Erythroblast (primary cell): ENCODE measurements at places on chromosomes 3 and 15.
A peak's percentile ranks its signal among the peaks of the same experiment; 100 is the strongest.

DNA sequence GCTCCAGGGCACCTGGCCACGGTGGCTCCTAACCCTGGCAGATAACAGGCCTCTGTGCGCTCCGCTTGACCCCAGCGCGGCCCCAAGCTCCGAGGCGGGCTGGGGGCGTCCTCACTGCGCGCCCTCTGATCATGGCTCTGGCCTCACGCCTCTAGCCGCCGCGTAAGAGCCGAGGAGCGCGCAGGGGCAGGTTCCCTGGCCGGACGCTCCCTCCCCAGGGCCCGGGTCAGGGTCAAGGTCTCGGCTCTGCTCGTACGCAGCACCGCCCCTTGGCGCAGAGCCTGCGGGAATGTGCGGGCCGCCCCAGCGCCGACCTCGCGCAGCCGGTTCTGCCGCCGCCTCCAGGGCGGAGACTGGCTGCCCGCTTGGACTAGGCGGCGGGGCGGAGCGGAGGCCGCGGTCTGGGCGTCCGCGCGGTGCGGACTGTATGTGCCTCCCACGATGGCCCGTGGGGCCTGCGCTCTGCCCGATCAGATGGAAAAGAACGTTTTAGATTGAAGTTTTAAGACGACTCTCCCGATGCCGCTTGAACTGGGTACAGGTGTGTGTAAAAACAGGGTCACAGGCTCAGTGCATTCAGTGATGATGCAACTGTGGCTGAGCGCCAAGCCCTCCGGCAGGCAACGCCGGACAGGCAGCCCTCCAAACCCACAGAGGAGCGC, 40.8 kb downstream of the CHST14 start:
- peak; percentile 81 for DNase-seq

GRCh38 chr3:53361852-53362251, 14.5 kb upstream of the DCP1A start:
- no peak for DNase-seq

DNA sequence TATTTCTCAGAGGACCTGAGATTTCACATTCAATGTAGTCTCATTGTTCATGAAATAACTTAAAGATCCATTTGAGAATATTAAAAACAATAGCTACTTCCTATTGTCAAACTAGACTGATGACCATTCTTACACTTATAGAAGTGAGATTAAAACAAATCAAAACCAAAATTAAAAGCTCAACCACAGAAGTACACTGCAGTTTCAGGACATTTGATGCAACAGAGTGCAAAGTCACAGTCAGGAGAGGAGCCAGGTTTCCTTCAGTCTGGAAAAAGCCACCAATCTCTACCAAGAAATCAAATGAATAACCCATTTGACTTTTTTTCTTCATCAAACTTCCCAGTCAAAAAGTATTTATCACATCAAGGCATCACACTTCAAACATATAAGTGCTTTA, 5.5 kb downstream of the CCPG1 start:
- peak; percentile 18 for DNase-seq

- peak; percentile 70 for DNase-seq
Measured at GRCh38 chr3:102235679-102236078, 199.1 kb upstream of the ZPLD1 start.

DNA sequence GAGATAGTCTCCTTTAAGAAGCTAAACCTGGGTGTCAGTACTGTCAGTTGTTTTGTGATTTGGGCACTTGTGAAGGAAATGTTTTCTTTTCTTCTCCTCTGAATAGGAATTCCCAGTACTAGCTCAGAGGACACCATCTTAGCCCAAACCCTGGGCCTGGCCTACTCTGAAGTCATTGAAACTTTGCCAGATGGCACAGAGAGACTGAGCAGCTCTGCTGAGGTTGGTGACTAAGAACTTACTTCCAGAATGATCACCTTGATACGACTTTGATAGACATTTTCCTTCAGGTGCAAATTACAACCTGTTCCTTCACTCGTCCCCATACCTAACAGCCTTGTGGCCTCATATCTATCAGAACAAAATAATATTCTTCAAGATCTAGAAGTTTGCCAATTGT, 100.2 kb downstream of the LARS2 start:
- no peak for DNase-seq

DNA sequence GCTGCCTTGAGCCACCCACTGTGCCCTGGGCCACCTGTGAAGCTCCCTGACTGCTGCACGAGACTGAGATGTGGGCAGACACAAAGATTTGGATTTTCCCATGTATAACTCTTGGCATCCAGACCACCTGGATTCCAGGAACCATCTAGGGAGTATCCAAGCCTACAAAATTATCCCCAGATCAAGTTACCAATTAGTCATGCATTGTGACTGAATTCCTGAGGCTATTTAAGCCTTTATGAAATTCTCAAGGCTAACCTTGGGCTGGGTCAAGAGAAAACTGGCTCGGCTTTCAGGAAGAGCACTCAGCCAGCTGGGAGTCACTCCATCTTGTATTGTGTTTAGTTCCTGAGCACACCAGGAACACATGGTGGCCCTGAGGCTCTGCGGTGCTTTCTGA, 13.3 kb upstream of the ATP13A5 start:
- no peak for DNase-seq

DNA sequence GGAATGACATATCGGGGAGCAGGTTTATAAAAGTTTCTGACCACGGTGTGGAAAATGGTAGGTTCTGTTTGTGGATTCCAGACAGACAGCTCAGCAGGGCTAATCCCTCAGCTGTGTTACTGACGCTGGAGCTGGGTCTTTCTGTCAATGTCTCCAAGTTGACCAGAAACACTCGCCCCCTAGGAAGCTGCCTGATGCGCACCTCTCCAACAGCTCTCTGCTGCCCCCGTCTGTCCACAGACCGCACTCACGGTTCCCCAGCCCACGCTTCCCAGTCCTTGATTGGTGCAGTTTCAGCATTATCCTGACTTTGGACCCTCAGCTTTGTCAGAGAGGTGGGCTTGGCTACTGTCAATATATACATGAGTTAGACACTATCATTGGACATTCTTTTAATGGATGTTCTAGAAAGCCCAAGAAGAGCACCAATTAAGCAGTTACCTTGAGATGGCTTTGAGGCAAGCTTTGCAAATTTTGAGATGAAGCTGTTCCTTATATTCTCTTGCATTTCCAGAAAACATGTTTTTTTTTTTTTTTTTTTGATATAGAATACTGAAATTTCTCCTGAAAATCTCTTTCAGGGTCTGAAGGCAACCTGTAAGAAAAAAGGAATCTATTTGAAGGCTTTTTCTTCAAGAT, 98.9 kb upstream of the TBC1D5 start:
- peak; percentile 72 for DNase-seq

DNA sequence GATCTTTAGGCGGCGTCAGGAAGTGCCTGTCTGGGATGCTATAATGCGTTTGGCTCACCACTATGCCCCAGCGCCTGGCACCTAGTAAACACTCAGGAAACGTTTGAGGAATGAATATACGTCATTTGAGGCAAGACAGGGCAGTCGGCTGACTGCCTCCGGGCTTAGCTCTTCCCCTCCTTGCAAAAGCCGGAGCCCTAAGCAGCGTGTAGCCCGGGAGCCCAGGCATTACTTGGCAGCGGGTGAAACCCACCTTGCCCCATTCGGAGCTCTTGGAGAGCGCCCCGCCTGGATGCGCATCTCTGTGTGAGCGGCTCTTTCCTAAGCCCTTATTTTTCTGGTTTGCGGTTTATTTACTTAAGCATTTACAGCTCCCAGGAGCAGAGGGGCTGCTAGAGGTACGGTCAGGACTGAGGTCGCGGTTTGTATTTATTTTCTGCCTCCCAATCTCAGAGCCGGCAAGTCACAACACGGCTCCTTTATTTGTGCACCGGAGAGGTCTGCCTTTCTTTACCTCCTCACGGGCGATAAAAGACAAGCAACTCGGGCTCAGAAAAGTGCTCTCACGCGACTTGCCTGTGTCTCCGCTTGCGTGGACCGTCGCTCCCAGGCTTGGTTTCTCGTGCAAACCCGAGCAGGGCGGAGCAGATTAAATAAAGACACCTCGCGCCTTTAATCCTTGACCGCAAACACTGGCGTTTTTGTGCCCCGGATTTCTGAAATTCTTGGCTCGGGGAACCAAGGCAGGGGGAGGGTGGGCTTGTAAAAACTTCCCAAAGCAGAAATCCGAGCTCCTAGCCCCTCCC, 737 bp upstream of the ITPR1 start:
- DNase-seq, result peak; percentile 54

- DNase-seq, result no peak
Measured at GRCh38 chr3:79255702-79256101, 512.1 kb downstream of the ROBO1 start.

- no peak for DNase-seq
Measured at GRCh38 chr3:87126321-87126720, 100.8 kb upstream of the CHMP2B start.

DNA sequence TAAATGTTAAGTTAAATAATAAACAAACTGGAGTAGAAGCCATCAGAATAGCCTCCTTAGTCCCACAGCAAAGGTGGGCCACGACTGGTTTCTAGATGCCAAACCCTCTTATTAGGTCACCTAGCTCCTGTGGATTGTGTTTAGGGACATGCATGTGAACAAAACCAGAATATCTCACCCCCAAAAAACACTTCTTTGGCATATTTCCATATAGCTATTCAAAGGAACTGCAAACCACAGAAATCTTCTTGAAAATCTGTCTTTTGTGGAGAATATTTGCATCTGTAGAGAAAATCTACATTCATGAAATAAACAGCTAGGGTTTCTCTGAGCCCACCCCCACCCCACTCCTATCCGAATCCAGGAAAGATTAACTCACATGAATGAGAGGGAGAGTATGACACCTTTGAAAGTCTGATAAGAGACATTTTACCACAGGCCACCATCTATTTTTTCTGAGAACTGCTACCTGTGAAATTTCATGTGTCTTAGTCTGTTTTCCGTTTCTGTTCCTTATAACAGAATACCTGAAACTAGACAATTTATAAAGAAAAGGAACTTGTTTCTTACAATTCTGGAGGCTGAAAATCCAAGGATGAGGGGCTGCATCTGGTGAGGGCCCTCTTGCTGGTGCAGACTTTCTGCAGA, 159.4 kb downstream of the NEK10 start:
- no peak for DNase-seq

DNA sequence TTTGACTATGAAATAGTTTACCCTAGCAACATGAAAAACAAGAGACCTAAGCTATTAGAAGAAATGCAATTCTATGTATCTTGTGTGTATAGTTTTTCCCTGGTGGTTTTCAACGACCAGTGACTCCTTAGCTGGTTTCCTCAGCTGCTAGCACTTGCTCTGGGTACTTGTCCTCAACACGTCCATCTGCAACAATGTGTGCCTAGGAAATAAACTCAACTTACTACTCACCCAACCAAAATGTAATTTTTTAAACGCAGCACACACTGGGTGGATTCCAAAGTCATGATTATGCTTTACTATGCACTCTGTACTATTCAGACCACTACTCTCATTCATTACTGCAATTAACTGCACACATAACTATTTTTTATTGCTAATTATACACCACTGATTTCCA, 31.0 kb downstream of the CPA3 start:
- DNase-seq, result no peak

GRCh38 chr3:187012609-187013051, 82.3 kb downstream of the ST6GAL1 start:
- DNase-seq, result no peak
